ENCODE measurements at places on chromosomes 11 and 22.

DNA sequence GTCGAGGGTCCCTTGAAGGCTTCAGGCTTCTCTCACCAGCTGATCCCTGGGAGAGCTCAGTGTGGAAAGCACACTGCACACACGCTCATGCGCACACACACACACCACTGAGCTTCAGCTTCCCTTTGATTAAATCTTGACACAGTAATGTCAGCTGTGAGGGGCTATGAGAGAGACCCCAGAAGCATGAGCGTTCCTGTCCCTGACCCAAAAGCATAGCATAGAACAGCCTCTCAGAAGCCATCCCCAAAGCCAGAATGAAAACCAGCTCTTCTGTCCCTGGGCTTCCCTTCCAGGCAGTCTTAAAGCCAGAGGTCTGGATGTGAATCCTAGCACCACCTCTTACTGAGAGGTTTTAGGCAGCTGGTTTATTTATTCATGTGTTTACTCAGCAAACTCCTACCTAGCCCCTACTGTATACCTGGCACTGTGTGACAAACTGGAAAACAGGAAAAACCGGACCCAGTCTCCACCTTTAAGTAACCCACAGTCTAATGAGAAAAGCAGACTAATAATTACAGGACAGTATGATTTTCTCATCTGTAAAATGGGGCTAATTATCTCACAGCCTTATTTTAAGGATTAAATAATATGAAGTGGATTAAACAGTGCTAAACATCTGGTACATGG is 15.9 kb downstream of the GALNT18 start:
- no peak for DNase-seq

DNA sequence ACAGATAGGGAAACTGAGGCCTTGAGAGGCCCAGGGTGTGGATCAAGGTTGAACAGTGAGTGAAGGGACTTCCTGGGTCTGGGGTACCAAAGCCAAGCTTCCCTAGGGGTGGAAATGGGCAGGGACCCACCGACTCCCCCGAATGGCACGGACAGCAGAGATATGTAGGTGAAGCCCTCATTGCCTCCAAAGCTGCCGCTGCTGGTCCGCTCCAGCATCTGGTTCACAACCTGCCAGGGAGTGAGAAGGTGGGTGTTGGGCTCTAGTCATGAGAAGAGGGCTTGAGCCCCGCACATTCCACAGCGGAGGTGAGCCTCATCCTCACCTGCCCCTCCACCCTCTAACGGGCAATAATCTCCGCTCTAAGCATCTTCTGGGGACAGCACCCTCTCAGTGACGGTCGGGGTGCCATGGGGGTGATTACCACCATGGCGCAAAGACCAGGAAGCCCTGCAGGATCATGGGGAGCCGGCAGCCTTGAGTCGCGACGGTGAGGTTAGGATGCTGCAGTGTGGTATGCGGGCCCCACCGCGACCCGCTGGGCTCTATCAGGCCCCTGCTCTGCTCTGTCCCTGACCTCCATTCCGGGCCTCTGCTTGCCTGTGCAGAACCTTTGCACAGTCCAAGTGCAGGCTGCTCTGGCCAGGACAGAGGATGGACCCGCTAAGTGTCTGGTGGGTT is 10.8 kb downstream of the ALDH3B2 start:
- DNase-seq: no peak

- no peak for DNase-seq
Observed at GRCh38 chr11:27388001-27388400, 25.0 kb upstream of the CCDC34 start.

DNA sequence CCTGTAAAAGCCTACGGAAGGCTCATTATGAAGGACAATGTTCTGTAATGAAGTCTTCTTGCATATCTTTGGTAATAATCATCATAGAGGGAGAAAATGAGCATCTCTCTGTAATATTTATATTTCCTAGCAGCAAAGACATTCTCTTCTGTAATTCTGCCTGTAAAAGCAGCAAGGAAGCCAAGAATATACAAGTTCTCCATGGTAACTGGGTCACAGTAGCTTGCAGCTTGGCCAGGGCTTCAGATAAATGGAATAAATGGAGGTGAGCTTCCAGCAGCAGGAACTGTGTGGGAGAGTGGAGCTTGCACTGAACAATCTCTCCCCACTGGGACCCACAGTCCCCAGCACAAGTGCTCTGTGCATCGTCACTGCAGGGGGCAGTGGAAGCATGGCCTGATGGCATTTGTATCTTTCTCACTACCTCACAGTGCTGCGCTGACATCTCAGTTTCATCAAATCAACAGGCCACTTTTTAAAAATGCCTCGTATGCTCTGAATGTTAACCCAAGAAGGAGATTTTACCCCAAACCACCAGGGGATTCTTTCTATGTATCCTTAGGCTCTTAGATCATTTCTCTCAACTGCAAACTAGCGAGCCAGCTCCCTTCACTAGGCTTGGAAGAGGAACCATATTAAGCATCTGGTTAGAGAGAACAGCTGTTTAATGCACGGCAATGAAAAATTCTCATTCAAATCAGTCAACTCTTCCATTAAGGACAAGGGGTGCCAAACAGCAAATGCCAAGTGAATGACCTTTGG is 1059.7 kb downstream of the OPCML start:
- DNase-seq: no peak

GRCh38 chr11:22433094-22433455 is 94.9 kb downstream of the SLC17A6 start:
- no peak for DNase-seq

DNA sequence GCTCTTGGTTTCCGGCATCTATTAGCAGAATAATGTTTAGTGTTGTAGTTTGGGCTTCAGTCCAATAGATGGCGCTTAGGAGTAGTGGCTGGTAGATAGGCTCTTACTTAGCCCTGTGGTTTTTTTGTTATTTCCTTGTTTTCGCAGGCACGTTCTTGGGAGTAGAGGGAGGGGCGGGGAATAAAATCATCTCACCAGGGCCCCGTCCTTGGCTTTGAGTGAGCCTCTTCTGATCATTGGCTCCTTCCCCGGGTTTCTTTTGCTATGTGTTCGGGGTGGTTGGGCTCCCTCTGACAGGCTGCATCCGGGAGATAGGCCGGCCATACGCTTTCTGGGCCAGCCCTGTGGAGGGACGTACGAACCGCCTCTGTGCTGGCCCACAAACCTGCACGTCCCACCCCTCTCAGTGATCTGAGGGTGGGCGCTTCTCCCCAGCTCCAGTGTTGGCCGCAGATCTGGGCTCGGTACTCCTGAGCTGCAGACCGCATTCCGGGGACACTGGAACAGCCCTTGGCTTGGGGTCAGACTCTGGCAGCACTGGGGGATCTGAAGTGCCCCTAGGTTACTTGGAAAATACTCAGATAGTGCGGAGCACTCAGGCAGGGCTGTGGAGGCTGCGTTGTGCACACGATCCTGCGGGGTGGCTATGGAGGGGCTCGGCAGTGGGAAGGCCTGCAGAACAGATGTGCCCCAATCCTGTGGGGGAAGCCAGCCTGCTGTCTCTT is 217.0 kb downstream of the DYNC2H1 start:
- peak; percentile 69 for DNase-seq

DNA sequence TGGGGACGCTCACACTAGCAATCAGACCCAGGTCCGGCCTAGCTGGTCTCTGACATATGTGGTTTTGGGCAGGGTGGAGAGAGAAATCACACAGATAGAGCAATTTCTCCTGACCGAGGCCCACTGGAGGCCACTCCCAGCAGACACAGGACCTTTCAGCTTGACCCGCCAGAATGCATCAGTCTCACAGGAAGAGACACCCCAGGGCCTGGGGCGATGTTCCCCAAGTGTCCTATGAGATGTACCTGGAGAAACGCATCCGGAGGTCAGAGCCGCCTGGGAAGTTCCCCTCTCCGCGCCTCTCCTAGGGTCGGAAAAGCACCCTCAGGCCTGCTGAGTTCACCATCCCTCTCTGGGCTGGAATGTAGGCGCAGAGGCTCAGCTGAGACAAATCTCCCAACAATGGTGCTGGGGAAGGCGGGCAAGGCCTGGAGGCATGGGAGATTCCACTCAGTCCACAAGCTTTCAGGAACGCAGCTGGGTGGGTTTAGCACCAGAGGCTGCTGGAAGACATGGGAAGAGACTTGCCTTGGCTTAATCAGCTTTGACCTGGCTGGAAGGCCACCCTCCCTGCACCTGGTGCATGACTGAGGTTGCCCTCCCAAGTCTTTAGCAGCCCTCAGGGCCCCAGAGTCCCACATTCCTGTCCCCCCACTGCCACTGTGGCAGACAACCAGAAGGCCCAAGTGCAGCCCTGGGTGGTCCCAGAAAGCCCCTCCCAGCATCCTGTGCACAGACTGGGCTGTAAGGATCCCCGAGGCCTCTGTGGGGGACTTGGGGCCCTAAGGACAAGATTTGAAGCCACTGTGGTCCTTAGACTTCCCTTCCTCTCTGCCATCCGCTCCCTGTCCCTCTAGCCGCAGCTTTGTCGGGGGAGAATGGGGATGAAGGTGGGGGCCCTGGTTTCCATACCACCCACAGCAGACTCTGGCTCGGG is 57.5 kb downstream of the RTL6 start:
- DNase-seq: no peak

DNA sequence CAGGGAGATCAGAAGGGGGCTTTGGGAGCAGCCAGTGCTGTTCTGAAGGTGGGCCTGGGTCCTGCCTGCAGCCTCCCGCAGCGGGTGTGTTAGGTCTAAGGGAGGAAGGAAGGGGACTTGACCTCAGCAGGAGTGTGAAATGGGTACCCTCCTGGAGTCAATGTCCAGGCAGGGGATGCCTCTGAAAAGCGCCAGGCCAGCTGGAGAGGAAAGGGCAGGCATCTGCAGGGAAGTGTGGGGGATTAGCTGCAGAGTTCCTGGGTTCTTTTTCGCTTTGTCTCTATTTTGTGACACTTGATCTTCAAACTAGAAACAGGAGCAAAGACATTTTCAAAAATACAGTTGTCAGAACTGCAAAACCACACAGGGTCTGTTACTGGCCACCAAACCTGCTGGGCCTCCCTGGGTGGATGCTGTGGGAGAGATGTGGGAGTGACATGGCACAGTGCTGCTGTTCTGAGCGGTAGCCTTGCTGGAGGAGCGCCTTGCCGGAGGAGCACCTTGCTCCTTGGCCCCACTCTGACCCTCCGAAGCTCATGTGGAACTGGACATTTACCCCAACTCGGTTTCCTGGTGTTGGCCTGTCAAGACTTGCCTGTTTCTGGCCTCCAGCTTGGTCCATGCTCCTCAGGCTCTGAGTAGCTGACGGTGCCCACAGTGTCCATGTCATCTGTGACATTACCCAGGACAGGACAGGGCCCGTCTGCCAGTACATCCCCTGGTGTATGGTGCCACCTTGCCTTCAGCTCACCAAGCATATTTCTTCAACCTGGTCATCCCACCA is 25.9 kb downstream of the MED15 start:
- no peak for DNase-seq

DNA sequence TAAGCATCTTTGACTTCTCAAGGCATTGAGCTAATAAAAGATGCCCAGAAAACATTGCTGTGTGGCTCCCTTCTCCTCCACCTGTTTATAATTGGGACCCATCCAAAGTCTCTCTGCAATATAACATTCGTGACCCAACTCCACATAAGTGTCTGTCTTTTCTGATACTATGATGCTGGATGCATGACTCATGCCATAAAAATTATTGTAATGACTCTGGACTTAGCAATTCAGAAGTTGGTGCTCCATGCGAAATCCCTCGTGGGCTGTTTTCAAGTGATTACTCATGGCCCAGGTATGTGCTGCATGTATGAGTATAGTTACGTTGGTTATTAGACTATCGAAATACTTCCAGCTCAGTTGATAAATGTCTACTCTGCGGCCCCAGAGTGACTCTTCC is 11.7 kb downstream of the FJX1 start:
- no peak for DNase-seq

DNA sequence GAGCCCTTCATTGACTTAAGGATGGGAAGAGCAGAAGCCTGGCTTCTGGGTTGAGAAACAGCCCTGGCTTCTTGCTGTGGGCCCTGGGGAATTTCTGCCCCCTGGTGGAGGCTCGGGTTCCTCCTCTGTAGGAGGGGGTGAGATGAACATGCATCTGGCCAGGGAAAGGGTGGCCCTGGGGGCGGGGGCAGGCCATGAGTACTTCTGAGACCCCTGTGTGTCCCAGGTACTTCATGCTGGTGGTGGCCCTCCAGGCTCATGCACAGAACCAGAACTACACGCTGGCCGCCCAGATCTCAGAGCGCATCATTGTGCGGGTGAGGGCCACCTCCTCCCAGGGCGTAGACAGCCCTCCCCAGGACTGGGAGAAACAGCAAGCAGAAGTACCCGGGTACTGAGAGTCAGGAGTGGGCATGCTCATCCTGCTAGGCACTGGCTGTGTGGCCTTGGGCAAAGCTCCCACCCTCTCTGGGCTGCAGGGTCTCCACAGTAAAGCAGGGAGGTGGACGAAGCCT is 15.8 kb downstream of the TMEM258 start:
- peak; percentile 73 for DNase-seq

DNA sequence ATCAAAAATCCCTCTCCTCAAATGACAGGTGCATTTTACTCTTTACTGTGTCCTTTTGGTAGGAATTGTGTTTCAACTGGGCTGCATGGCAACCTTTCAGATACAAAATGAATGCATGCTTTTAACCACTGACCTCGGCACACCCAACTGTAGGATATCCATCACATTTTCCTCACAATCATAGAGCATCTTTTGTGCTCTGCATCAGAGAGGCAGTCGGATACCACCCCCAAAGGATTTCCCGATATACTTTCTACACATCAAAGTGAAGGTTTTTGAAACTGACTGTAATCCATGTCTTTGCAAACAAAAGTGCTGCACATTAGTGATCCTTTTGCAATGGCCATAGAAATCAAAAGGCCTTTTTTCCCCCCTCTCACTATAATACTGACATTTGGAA is 9.1 kb downstream of the ME3 start:
- DNase-seq: no peak

DNA sequence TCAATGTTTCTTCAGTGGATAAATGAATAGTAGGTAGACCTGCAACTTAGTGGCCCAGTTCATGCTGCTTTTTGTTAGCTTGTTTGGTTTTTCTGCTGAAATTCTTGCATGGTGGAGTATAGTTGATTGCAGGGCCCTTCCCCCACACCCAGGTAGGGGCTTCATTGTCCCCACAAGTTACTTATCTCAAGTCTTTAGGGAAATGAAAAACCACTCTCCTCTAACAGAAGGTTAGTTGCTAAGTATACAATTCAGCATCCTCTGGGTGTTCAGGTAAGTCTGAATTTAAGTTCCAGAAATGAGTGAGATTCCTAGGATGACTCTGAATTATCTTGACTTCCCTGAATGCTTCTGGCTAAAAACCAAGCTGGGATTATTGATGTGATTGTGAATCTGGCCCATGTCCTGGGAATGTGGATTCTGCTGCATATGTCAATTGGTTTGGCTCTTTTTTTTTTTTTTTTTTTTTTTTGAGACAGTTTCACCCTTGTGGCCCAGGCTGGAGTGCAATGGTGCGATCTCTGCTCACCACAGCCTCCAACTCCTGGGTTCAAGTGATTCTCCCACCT is 40.3 kb downstream of the BCL2L13 start:
- no peak for DNase-seq

DNA sequence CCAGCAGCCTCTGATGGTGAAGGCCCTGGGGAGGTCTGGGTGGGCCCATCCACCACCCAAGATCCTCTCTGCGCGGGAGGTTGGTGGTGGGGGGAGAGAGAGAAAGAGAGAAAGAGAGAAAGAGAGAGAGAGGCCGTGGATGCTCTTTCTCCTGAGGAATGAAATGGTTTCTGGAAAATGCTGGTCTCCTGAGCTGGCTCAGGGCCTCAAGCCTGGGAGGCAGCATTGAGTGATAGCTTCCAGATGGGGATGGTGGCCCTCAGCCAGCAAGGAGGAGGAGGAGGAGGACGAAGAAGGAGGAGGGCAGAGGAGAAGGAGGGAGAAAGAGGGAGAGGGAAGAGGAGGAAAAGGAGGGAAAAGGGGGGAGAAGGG is 4.6 kb downstream of the TSPAN32 start:
- no peak for DNase-seq

GRCh38 chr22:22721681-22722354 is 77.4 kb downstream of the GGTLC2 start:
- DNase-seq: peak; percentile 97

Measured in inflammatory macrophage treated with lipopolysaccharide for 4 hours (primary cell).